ENCODE measurements at places on chromosomes 16 and 17.

GRCh38 chr17:79785017-79785899 lies 7.3 kb downstream of the CBX2 start:
- no peak for DNase-seq

- no peak for DNase-seq
Measured at GRCh38 chr17:77502626-77503292, 362.0 kb downstream of the SEC14L1 start.

- no peak for DNase-seq
Measured at GRCh38 chr17:74757931-74758847, 9.8 kb downstream of the NHERF1 start.

- no peak for DNase-seq
Measured at GRCh38 chr17:27457731-27458523, 1.7 kb downstream of the KSR1 start.

GRCh38 chr17:35184274-35184673 lies 9.9 kb downstream of the SLC35G3 start:
- no peak for DNase-seq

DNA sequence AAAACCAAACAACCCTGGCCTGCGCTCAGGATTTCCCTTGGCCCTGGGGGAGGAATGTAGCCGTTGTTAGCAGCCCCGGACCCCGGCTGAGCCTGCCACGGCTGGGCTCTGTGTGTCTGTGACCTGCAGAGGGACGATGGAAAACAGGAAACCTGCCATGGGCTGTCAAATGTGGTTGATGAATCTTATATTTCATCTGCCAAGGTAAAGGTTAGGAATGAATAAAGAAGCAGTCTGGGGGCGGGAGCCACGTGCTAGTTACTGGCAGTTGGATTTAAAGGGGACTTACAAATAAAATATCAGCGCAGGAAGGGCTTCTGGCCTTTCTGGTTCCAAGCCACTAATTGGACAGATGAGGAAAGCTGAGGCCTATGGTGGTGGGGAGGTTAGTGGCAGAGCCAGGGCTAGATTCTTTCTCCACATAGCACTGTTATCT lies at the start of gene KRT23:
Gene KRT23 (minus strand): TSS at position 263 of the 436 bp plus-strand sequence. CDS start 1,043 bp downstream, outside the sequence.
- no peak for DNase-seq

DNA sequence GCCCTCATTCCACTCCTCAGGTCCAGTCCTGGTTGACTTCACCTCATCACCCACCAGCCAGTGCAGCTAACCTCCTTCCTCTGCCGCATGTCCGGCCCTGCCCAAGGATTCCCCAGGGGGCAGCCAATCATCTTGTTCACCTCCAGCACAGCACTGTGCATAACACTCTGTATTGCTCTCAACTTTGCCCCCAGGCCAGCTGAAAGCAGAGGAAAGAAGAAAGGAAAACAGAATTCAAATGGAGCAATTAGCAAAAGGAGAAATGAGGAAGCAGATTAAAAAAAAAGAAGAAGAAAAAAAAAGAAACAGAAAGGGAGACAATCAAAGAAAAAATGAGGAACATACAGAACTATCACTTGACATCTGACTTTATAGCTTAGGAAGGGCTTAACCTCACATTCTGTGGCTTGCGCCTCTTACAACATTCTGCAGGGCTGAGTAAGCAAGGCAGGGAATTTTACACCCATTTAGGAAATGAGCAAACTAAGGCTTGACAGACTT lies 26.1 kb downstream of the GAS7 start:
- no peak for DNase-seq

DNA sequence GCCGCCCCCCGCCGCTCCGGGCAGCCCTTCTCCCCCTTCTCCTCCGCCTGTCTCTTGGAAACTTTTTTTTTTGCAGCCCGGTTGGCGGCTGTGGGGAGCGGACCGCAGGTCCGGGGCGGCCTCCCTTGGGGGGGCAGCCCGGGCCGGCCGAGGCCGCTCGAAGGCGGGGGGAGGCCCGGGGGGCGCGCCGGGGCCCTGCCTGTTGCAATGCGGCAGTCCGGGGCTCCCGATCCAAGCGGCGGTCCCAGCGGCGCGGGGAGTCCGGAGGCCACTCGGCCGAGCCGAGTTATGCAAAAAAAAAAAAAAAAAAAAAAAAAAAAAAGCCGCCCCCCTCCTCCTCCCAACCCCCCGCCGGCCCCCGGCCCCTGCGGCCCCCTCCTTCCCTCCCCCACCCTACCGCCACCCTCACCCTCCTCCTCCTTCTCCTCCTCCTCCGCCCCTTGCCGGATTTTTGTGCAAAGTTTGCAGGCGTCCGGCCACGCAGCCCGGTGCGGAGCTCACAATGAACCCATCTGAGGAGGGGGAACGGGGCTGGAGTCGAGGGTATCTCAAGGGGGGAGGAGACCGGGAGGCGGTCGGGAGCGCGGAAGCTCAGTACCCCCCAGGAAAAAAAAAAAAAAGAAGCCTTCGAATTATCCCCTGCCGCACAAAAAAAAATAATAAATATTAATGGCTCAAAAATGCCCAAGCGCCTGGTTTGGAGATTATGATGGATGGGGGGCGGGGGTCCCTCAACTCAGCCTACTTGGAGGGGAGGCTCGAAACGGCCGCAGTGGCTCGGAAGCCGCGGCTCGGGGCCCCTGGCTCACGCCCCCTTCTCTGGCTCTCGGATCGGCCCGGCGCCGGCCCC lies at the start of gene ZNF423:
Gene ZNF423 (minus strand): TSS at position 291 of the 850 bp plus-strand sequence. CDS start 338 bp downstream, outside the sequence.
- no peak for DNase-seq

- no peak for DNase-seq
Measured at GRCh38 chr16:87143661-87144121, 173.5 kb downstream of the C16orf95 start.

DNA sequence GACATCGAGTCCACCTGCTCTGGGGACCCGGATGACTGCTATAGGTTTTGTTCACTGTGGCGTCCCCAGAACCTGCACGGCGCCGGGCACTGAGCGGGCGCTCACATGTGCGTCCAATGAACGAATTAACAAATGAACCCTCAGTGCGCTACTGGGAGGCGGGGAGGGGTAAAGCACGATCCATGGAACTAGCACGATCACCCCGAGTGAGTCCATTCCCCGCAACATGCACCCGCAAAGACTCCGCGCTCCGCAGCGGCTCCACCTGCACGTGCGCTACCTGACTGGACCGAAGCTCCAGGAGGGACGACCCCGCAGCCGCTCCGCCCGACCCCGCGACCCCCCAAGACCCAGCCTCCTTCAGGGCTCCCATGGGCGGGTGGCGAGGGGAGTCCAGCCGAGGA lies 491 bp downstream of the TRAP1 start:
- DNase-seq: peak; percentile 44
